ENCODE measurements at places on chromosomes 16 and 17.

GRCh38 chr16:70576431-70577255 lies 53.0 kb downstream of the SF3B3 start:
- peak; percentile 28 for DNase-seq

GRCh38 chr16:69093974-69094373 lies 11.5 kb upstream of the HAS3 start:
- DNase-seq = no peak

- no peak for DNase-seq
Measured at GRCh38 chr16:65469116-65469515, 347.3 kb upstream of the CDH11 start.

- no peak for DNase-seq
Measured at GRCh38 chr17:83175822-83176622, 96.6 kb downstream of the METRNL start.

- no peak for DNase-seq
Measured at GRCh38 chr17:41589301-41589700, 2.6 kb upstream of the KRT14 start.

All from HepG2 (cell line).